CD4-positive, alpha-beta T cell treated with Interleukin-6 at 100 ng/mL for 8 hours (primary cell): ENCODE measurements at places on chromosomes 16 and 17.

DNA sequence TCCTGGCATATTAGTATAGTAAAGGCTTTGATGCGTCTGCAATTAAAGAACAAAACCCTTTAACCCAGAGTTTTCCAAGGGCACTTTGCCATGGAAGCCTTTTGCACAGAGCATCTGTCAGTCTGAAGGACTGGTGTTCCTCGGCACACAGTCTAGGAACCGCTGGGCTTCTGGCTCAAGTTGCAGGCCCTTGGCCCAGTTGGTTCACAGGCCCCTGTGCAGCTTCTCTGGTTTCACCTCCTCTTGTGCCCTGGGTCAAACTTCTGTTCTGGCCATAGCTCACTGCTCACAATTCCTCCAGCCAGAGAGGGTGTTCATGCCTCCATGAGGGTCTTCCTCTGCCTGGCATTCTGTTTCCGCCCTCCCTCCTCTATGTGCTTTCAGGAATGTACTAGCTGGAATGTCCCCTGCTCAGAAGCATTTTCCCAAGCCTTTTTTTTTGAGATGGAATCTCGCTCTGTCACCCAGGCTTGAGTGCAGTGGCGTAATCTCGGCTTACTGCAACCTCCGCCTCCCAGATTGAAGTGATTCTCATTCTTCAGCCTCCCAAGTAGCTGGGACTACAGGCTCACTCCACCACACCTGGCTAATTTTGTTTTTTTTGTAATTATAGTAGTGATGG, 34.5 kb upstream of the TEX2 start:
- DNase-seq: no peak

DNA sequence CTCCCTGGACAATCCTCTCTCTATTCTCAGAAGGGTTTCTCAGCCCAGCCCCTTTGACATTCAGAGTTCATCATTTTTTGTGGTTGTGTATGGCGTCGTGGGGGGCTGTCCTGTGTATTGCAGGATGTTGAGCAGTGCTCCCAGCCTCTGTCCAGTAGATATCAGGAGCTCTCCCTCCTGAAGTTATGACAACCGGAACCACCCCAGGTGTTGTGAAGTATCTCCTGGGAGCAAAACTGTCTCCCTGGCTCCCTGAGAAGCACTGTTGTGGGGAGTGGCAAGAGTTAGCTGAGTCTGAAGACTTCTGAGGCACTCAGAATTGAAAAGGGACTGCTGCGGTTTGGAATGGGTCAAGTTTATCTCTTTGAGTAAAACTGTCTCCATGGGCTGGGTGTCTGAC, 55.9 kb upstream of the MGAT5B start:
- DNase-seq: no peak

DNA sequence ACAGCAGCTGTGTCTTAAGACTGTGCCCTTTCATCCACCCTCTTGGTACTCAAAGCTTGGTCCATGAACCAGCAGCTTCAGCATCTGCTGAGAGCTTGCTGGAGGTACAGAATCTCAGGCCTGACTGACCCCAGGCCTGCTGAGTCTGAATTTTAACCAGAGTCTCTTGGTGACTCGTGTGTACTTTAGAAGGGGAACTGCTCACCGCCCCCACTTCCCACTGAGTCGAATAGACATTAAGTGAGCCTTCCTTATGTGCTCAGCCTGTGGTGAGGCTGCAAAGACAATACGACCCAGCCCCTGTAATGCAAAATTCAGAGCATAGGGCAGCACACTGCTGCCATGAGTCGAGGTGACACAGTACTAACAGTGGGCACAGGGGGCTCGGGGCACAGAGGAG, 662.8 kb downstream of the WWOX start:
- no peak for DNase-seq

- no peak for DNase-seq
Measured at GRCh38 chr17:72702998-72703397, 389.5 kb downstream of the SLC39A11 start.

- DNase-seq: no peak
Measured at GRCh38 chr16:29024278-29024677, 39.4 kb downstream of the LAT start.

DNA sequence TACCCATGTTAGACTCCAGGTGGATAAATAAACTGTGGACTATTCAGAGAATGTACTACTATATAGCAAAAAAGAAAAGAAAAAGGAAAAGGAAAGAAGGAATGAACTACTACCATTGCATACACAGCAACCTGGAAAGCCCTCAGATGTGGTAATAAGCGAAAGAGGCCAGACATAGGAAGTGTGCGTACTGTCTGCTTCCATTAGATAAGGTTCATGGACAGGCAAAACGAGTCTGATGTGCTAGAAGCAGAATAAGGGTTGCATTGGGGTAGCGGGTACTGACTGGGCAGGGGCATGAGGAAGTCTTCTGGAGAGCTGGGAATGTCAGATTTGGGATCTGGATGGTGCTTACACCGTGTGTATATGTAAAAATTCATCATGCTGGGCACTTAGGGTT, 21.8 kb downstream of the CLEC16A start:
- no peak for DNase-seq

GRCh38 chr16:6777624-6778023, 555.0 kb upstream of the RBFOX1 start:
- DNase-seq: no peak

DNA sequence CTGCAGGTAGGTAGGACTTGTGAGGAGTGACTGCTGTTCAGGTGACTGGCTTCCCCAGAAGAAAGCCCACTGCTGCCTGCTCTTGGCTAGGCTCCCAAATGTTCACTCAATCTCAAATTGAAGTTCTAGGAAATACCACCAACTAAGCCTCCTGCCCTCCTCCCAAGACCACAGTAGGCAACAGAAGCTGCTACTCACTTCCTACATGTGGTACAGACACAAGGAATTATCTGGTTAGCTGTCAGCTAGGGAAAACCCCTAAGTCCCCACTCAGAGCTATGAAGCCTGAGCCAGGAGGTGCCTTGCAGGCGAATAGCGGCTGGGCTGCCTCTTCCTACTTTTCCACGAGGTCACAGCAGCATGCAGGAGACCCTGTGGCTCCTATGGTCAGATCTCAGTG, 4.9 kb downstream of the FBXO39 start:
- DNase-seq: no peak

GRCh38 chr17:73455050-73455687, 143.4 kb upstream of the CDC42EP4 start:
- no peak for DNase-seq

DNA sequence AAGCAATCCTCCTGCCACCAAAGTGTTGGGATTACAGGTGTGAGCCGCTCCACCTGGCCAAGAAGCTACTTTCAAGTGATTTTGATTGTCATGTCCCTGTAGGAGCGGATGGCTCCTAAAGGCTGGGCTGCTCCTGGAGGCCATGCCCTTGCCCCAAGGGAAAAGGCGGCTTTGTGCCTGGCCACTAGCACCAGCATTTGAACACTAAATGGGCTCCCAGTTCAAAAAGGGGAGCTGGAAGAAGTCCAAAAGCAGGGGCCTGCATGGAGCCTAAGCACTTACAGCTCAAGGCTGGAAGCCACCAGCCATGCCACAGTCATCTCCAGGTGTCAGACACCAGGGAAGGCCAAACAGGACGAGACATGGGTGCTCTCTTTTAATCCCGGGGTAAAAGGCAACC, 26.8 kb downstream of the SPHK1 start:
- no peak for DNase-seq

DNA sequence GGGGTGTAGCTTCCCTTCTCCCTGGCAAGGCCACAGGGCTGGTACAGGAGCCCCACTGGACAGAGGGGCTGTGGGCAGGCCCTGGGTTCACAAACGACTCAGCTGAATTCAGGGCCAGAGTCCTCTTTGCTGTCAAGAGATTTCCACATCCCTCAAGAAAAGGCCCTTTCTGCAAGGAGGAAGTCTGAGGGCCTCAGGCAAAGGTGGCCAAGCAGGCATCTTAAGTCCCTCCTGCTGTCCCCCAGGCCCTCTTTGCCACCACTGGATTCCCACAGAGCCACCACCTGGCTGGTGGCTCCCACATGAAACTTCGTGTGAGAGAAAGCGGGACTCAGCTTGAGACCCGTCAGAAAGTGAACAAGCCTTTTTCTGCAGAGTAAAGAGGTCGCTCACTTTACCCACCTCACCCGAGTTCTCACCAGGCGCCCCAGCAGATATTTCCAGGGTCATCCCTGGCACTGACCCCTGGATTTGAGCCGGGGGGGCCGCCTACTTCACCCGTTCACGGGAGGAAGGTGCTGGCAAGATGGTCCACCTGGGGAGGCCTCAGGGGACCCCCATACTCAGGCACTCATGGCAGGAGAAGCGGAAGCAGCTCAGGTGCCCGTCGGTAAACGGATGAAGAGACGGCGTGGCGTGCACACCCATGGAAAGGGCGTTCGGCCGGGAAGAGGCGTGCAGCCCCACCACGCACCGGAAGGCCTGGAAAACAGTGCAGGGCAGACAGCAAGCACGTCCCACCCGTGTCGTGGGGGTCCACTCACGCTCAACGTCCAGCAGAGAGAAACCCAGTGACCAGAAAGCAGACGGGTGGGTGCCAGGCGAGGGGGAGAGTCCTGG, 3.6 kb downstream of the RNF166 start:
- no peak for DNase-seq

GRCh38 chr16:48632137-48632774, 22.3 kb upstream of the N4BP1 start:
- DNase-seq: no peak
